ENCODE measurements at places on chromosomes 11 and 22. TPM values are rescaled to one million over a fixed set of nuclear protein-coding genes. Genes with fewer than 3 reads are reported as not detected.

DNA sequence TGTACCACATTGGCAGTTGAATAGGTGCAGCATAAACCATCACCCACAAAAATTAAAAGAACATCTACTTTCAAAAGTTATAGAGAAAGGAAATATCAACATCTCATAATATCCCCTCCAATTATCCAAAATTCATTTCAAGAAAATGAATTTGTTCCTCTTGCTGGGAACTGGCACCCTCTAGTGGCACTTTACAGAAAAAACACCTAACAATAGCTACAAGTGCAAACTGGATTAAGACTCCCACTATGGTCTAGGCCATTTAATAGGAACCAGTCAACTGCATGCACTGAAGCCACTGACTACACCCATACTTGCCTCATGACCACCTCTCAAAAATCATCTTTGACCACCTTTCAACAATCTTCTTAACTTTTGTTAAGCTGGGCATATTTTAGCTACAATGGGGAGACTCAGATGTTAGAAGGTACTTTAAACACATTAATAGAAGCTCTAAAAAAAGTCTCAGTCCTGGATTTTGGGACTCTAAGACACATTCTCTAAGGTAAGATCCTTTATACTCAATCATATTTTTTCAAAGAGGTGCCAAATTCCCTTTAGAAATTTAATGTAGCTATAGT, 17.3 kb downstream of the TRAF6 start:
- no peak overlapping the region for H3K27ac ChIP-seq
- no peak for DNase-seq
- H3K4me3 ChIP-seq: no peak overlapping the region
- H3K27me3 ChIP-seq: no peaks in the 10 kb centered on the region
- H3K36me3 ChIP-seq: peaks cover 55% of the 10 kb centered on the region

Gene RIMBP3C
- 0.18 TPM for total RNA-seq

DNA sequence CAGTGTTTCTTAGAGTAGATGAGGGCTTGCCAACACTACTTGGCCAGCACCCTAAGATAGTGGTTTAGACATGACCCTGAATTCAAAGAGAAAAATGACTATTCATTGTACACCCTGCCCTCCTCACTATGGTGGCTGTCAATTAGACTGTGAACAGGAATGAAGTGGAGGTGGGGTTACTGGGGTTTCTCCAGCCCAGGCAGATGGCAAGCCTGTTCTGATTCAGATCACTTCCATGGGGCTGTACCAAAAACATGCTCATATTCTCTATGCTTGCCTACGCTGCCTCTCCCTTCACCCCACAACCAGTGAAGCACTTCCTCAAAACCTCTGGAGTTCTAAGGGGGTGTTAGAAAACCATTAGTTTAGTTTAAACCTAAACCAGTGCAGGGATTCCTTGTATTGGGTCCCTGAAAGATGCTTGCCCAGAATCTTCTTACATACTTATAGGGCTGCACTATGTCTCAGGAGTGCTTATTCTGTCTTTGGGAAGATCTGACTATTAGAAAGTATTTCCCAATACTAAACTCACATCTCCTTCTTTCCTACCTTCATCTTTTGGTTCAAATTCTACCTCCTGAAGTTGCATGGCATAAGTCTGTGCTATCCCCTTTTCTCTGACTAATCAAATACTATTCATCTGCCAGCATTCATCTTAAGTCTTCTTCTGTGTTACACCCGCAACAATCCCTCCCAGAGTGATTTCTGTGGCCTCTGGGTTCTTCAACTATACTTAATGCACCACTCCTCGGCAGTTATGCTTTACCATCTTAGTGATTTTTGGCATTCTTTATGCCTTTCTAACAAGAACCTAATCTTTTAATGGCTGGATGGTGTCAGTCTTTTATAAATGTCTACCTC, 71.8 kb downstream of the ATG16L2 start:
- no peaks in the 10 kb centered on the region for H3K4me1 ChIP-seq
- peaks cover 28% of the 10 kb centered on the region for H3K36me3 ChIP-seq

DNA sequence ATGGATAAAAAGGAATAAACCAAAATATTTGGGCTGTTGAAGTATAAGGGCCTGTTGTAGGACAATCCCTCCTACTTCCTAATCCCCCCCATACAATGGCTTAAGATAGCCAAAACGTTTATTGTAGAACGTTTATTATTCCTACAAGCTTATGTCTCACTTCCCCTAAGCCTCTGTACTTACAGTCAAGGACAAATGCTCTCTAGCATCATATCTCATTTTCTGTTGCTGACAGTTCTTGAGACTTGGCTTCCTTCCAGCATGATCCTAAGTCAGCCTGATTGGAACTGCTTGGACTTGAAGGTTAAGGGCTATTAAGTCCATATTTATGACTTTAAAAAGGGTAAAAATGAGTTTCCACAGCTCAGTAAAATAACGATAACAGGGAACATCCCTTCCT, 8.8 kb downstream of the MISFA start:
- no peak for DNase-seq
- H3K4me1 ChIP-seq: peaks cover 2% of the 10 kb centered on the region
- H3K27me3 ChIP-seq: no peaks in the 10 kb centered on the region
- no peak overlapping the region for H3K27ac ChIP-seq
- no peak overlapping the region for H3K4me3 ChIP-seq
- H3K36me3 ChIP-seq: peaks cover 53% of the 10 kb centered on the region

GRCh38 chr11:102516179-102516578, 14.4 kb downstream of the MMP7 start:
- H3K27me3 ChIP-seq: peaks cover 27% of the 10 kb centered on the region
- no peak for DNase-seq
- no peaks in the 10 kb centered on the region for H3K36me3 ChIP-seq
- H3K27ac ChIP-seq: no peak overlapping the region
- H3K4me3 ChIP-seq: no peak overlapping the region
- H3K4me1 ChIP-seq: no peaks in the 10 kb centered on the region

Measured in activated T-helper 2 cell treated with anti-CD3 and anti-CD28 coated beads, Interferon-gamma antibody, Interleukin-2, Interleukin-4, amounts not matched to agents 10 μg/mL and 5 μg/mL and 100 μg/mL, durations not matched to agents 14 hours and 24 hours and 36 hours (primary cell).